Thoracic aorta (tissue), 2 donors: ENCODE measurements at places on chromosomes 4 and X. TPM values are rescaled to one million over a fixed set of nuclear protein-coding genes. Genes with fewer than 3 reads are reported as not detected.

DNA sequence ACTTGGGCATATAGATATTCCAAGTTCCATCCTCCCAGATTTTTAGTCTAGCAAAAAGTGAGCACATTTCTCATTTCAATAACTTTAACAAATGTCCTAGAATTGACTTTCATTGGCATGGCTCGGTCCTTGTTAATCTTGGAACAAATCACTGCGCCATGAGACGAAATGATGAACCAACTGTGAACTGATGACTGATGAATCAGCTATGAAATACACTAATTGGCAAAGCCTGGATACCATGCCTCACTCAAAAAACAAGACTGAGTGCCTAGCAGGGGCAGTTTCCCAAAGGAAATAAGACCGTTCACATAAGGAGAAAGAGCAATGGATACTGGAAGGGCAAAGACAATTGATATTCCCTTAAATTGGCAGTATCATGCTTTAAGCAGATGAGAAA, 248.6 kb upstream of the VEGFC start:
- no peak for DNase-seq

- DNase-seq = no peak
Measured at GRCh38 chr4:34269613-34270012, 1974.7 kb downstream of the ARAP2 start.

GRCh38 chr4:47195706-47196105, 164.3 kb downstream of the GABRB1 start:
- DNase-seq = no peak

DNA sequence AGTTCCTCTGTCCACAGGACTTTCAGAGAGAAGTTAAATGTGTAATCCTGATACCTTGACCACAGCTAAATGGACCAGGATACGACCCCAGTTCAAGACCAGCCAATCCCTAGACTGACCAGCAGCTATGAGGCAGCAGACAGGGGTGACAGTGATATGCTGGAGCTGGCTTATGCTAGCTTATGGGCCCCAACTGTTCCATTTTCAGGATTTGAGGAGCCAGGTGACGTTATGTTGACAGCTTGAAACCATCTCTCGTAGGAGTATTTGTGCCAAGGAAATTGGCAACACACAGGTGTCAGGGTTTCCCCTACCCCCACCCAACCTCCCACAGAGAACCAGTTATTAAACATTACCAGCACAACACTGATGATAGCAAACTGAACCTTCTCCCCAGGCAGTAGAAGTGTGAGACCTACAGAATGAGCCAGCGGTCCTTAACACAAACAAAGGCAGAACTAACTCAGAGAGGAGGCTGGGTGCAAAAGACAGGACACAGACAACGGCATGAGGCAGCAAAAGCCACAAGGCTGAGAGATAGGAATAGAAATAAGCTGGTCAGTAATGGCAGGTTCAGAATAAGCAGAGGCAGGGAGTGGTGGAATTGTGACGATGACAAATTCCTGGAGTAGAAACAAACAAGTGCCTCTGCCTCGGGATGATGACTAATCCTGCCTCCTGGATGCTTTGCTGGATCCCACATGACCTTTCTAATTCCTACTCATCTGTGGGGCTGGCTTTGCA, 85.6 kb upstream of the CPEB2 start:
- no peak for DNase-seq

- DNase-seq = no peak
Measured at GRCh38 chr4:4323705-4324534, 33.9 kb downstream of the ZBTB49 start.

DNA sequence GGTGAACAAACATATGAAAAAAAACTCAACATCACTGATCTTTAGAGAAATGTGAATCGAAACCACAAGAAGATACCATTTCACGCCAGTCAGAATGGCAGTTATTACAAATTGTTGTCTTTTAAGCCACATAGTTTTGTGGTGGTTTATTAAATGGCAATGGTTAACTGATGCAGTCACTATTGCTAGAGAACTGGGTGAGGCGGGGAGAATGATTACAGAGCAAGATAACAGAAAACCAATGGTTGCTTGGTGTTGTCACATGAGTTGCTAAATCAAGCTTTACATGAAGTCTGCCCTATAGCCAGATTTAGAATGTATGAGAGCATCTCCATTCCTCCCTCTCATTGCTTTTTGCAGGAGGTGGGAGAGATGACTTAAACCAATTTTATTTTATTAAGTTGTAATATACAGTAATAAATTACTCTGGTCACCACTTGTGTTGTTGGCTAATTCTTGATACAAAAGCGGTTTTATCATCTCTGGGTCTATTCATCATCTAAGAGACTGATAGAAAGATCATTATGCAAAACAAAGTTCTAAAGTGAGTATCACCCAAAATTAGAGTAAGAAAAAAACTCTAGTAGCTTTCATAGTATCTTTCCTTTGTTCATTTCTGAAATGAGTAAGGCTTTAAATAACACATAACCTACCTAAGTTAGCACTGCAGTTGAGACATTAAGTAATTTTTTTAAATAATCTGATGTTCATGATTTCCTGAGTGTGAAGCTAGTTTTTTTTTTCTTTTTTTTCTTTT, 859.5 kb downstream of the STIM2 start:
- no peak for DNase-seq

DNA sequence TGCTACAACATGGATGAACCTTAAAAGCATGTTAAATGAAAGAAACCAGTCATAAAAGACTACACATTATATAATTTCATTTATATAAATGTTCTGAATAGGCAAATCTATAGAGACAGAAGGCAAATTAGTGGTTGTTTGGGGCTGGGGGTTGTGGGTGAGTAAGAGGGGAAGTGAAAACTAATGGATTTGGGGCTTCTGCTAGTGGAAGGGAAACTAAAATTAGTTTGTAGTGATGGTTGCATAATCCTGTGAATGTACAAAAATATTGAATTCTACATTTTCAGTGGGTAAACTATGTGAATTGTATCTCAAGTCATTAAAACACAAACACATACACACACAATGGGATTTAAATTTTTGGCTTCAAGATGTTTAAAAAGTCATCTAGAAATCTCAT, 25.4 kb upstream of the LIMCH1 start:
- DNase-seq = no peak

DNA sequence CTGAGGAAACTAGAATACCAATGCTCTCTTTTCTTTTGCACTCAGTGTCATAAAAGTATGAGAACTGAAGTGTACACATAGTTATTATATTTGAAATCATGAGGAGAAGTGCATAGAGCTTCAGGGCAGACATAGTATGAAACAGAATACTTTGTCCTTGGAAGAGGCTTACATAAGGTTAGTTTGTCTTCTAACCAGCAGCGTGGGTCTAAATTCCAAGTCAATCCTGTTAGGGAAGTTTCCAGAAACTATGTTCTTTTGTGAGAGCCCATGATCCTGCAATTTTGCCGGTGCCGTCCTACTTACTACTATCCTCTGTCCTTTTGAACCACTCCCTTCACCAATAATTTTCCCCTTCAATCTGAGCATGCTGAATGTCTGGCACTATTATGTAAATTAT, 156.2 kb downstream of the PABPC4L start:
- no peak for DNase-seq

- no peak for DNase-seq
Measured at GRCh38 chr4:75989846-75990528, 758 bp downstream of the SDAD1 start.

DNA sequence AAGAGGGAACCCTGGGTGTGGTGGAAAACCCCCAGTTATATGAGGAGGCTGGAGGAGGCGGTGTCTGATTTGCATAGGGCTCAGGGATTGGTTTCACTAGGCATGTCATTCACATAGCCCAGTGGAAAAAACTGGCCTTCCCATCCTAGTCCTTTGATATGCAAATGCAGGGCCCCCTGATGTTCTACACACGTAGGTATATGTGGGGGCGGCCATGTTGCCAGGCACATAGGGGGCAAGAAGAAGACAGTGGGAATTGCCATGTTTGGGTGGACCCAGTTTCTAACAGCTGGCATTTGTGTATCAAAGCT, 34.0 kb upstream of the ENPP6 start:
- no peak for DNase-seq

CSTF2 gene
- 9.2 TPM for total RNA-seq

SMIM10L2A gene
- total RNA-seq = 0.63 TPM

CRLF2 gene
- total RNA-seq = not detected
